ENCODE measurements at places on chromosomes 2 and 18.

DNA sequence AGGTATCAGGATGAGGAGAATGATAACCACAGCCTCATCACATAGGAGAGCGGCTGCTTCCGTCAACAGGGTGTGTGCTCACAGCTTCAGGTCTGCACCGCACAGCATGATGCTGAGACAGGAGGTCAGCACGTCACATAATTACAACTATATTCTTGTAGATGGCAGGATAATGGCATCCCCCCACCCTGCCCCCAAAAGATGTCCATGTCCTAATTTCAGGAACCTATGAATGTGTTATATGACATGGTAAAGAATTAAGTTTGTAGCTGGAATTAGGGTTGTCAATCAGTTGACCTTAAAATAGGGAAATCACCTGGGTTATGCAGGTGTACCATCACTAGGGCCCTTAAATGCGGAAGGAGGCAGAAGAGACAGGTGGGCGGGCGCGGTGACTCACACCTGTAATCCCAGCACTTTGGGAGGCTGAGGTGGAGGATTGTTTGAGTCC, 73.9 kb downstream of the ARL4C start:
- DNase-seq, result no peak

DNA sequence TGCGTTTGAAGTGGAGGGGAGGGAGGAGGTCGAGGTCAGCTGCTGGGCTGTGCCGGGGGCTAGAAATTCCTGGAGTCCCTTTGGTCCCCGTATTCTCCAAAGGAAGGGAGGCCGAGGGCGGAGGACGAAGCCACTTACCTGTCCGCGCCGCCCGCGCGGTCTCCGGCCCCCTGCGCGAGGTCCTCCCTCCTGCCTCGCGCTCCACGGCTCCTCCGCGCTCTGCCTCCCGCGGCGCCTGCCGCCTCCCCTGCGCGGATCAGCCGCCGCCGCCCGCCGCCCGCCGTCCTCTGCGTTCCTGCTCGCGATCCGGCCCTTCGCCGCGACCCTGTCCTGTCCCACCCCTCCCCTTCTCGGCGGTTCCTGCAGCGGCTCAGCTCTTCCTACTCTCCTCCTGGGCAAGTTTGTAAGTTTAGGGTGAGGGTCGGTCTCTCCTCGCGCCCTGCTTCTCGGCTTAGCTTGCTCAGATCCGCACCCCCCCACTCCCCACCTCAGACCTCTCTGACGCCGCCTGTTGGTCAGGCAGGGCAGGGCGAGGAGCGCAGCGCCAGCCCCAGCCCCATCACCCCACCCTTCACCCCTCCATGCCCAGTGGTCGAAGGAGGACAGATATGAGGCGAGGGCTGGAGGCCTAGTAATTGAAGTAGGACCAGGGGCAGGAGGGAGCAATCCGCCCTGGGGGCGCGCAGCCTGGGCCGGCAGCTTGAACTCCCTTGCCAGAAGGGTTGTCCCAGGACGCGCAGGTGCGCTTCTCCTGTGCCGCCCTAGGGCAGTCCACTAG, 9.7 kb upstream of the SKOR2 start:
- DNase-seq, result no peak

GRCh38 chr2:133497270-133497893, 70.9 kb downstream of the NCKAP5 start:
- DNase-seq, result no peak

DNA sequence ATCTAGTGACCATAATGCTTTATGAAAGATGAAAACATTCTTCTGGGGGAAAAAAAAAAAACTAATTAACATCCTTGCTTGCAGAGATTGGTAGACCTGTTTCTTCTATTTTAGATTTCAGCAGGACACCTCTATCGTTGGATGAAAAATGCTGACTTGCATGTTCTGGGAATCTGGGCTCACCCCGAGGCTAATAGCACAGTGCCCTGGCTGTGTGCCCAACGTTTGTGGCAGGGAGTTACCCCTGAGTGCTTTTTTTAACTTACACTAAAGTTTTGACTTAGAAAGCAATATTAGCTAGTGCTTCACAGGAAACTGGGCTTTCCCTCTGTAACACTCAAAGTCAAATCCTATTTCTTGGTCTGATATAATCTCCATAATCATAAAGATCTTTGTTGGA, 233.2 kb downstream of the SLC8A1 start:
- DNase-seq, result no peak

- DNase-seq, result no peak
Measured at GRCh38 chr2:136297994-136298393, 180.0 kb upstream of the CXCR4 start.

GRCh38 chr2:120421126-120421829, 75.3 kb downstream of the INHBB start:
- DNase-seq, result no peak

DNA sequence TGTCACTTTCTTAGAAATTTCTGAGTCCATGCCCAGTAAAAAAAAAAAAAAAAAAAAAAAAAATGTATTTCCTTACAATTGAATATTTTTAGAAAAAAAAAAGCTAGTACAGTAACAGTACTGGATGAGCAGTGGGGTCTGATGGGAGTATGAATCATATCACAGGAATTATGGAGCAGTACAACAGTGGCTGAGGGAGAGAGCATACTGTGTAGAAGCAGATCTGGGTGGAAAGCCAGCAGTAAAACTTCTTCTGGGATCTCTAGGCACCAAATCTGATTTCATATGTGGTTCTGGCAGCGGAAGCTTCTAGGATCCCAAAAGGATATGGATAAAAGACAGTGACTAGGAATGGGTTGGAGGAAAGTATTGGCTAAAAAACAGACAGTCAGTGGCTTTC, 414.9 kb upstream of the FSHR start:
- no peak for DNase-seq

- no peak for DNase-seq
Measured at GRCh38 chr2:141113301-141113700, 1017.5 kb downstream of the LRP1B start.

Measured in Caki2 (cell line).